Trophoblast cell (in vitro differentiated cells and primary cell): ENCODE measurements at places on chromosomes 5 and 9.

DNA sequence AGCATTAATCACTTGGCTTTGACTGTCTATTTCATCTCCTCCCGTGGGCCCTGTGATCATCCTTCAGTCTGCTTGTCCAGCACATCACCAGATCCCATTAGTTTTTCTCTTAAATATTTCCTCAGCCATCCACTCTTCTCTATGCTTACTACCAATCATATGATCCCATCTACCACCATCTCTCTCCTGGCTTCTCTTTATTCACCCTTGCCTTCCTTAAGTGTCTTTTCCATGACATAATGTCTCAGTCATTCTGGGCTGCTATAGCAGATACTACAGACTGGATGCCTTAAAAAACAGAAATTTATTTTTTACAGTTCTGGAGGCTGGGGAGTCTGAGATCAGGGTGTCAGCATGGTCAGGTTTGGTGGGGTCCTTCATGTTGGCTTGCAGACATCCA is 208.4 kb upstream of the PPP1R2B start:
- peak; percentile 2 for DNase-seq

GRCh38 chr9:114688379-114688778 is 6.4 kb upstream of the TEX48 start:
- no peak for DNase-seq

DNA sequence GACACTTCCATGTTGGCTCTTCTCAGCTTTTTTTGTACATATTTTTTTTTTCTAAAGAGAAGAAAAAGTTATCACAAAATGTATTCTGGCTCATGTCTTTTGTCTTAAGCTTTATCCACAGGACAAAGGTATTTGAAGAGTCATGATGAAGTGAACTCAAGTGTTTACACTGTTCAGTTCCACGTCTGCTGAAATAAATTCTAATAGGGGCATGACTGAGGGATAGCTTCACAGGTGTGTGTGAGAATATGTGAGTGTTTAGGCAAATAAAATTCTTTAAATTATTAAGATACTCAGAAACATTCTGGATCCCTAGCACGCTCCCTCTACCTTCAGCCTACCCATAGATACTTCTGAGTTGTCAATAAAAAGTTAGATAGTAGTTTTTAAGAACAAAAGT is 59.8 kb downstream of the BAAT start:
- DNase-seq: no peak

DNA sequence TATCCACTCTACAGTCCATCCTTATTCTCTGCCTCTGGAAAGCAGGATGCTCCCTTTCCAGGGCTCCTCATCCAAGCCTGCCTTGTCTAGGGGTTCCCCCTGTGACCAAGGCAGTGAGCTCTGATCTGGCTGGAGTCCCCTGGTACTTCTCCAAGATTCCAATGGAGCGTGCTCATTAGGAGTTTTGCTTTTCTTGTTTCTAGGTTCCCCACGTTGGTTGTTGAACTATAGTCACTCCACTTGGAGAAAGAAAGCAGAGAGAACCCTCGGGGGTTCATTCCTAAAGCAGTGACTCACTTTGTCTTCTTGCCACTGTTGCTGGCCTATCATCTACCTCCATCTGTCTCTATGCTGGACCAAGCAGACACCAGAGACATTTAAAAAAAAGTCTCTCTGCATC is 192.6 kb downstream of the TLE4 start:
- DNase-seq: peak; percentile 73

GRCh38 chr5:149778303-149779123 is 48.4 kb downstream of the PPARGC1B start:
- DNase-seq: no peak

DNA sequence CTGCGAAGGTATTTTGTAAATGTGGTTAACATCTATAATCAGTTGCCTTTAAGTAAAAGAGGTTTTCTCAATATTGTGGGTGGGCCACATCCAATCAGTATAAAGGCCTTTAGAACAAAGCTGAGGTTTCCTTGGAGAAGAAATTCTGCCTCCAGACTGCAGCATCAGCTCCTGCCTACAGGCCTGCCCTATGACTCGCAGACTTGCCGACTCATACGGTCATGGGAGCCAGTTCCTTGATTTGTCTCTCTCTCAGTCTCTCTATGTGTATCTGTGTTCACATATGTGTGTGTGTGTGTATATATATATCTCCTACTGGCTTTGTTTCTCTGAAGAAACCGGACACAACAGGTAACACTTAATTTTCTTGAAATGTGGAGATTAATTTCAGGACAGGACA is 45.3 kb downstream of the SLC36A1 start:
- DNase-seq: no peak

DNA sequence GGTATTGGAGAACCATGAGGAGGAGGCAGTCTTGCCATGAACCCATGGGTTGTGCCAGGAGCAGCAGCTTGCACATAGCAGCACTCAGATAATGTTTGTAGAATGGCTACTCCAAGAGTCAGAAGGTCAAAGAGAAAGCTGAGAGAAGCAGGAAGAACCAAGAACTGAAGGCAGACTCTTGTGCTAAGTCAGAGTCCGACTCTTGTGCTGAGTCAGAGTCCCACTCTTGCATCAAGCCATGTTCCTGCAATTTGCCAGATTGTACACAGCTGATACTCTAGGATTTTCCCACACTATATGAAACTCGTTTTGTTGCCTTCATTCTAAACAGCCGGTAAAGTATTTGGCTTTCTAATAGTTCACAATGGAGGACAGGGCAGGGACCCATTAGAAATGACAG is 26.2 kb upstream of the HSPA9 start:
- peak; percentile 16 for DNase-seq

- DNase-seq: peak; percentile 64
Observed at GRCh38 chr5:103041071-103041676, 78.8 kb downstream of the GIN1 start.

GRCh38 chr9:110700953-110701352 is 32.4 kb downstream of the MUSK start:
- DNase-seq: no peak

DNA sequence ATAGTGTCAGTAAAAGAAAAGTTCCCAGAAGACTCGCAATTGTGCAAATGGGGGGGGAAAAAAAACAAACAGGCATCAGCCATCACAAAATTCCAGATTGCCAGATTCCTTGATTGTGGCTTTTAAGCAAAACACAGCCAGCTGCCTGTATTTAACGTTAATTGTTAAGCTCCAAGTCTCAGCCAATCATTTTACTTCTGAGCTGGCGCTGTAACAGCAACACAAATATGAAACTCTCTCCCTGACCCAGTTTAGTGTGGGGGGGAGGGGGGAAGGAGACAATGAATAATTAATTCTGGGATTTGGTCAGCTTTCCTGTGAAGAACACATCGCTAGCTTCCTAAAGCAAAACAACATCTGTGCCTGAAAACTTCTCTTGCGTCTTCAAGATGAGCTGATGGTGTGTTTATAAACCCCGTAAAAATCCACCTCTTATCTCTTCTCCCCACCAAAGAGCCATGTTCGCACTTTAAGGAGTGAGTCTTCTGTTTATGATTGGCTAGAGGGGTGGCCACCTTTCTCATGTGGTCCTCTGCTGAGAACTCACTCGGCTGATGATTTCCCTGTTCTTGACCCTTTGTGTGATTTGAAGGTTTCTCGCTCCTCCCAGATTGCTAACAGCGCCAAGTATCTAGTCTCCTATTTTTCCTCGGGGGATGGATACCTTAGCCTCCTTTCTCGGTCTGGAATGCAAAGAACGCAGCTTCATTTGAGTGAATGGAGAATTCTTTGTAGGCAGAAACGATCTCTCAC is 160.2 kb upstream of the DAPK1 start:
- peak; percentile 81 for DNase-seq

DNA sequence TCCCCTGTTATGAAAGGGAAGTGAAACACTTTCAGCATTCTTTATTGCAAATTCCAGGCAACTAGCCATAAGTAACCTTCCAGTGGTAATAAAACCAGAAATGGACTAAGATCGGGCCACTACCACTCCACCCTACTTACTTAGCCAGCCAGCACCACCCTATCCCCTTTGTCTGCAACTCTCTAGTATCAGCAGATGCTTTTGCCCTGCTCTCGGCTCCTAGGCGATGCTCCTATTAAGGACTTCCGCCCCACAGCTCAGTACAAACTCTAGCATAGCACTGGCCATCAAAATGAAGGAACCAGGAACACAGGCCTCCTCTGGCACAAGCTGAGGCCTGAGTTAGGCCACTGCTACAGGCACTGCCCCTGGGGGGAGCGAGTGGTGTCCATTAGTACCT is 81.2 kb downstream of the GLDC start:
- DNase-seq: no peak

- no peak for DNase-seq
Observed at GRCh38 chr9:78443946-78444345, 147.0 kb downstream of the PSAT1 start.

DNA sequence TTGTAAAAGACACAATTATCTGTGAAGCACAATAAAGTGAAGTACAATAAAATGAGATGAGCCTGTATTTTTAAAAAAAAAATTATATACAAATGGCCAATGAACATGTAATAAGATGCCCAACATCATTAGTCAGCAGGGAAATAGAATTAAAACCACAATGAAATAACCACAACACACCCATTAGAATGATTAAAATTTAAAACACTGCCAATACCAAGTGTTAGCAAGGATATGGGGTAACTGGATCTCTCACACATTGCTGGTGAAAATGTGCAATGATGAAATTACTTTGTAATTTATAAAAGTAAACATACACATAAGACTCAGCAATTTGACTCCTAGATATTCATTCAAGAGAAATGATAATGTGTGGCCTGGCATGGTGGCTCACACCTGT is 62.8 kb downstream of the SHOC1 start:
- no peak for DNase-seq

- DNase-seq: peak; percentile 87
Observed at GRCh38 chr9:108444400-108445358, 411.1 kb downstream of the ACTL7B start.

- DNase-seq: no peak
Observed at GRCh38 chr5:162174358-162174974, 106.9 kb downstream of the GABRG2 start.

DNA sequence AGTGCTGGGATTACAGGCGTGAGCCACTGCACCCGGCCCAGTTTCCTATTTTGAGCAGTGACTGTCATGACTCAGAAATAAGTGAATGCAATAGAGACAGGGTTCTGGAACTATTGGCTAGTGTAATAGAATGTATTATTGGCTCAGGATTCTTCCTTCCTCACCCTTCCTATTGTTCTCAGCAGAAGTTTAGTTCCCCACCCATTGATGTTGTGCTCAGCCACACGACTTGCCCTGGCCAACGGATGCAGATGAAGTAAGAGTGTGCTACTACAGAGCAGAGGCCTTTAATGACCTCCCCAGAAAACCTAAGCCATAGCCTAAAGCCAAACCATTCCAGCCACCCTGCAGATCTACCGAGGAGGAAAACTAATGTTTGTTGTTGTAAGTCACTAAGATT is 287.9 kb downstream of the AGTPBP1 start:
- peak; percentile 4 for DNase-seq

GRCh38 chr5:157864067-157864466 is 5.1 kb upstream of the CLINT1 start:
- DNase-seq: no peak

DNA sequence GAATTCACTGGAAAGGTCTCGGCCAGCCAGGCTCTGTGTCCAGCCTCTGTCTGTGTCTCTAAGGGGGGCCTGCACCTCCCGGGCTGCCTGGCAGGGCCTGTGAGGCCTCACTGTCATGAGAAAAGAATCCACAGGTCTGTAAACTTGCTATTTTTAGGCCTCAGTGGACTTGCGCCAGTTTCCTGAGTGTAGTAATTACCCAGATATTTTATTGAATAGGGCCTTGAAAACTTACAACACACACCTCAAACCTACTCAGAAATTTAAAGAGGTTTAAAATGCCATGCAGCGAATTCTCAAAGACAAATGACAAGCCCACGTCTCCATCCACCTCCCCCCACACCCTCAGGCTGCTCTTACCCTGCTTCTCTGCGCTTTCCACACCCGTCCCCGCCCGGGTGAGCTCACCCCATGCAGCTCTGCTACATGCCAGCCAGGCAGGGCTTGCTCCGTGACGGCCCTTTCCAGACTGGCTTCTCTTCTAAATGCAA is 8.8 kb upstream of the TENT4A start:
- no peak for DNase-seq

DNA sequence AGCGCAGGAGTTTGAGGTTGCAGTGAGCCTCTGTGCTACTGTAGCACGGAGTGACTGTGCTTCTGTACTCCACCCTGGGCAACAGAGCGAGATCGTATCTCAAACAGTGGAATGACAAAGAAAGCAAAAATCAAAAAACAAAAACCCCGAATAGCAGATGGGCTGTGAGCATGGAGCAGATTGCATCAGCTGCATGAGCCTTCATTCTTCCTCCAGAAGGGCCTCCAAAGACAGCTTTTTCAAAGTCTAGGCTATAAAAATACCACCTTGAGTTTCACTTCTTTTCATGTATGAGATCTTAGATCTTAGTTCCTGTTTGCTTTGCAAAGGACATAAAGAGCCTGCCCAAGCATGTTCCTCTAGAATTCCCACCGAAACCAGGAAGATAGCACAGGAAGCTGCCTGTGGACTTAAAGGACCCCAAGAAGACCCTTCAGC is 15.0 kb upstream of the HSPB3 start:
- DNase-seq: peak; percentile 75

- no peak for DNase-seq
Observed at GRCh38 chr5:148684528-148684927, 30.2 kb upstream of the HTR4 start.

- no peak for DNase-seq
Observed at GRCh38 chr5:16617274-16617968, 624 bp upstream of the RETREG1 start.

- DNase-seq: peak; percentile 37
Observed at GRCh38 chr9:89794918-89795317, 190.1 kb downstream of the GADD45G start.

DNA sequence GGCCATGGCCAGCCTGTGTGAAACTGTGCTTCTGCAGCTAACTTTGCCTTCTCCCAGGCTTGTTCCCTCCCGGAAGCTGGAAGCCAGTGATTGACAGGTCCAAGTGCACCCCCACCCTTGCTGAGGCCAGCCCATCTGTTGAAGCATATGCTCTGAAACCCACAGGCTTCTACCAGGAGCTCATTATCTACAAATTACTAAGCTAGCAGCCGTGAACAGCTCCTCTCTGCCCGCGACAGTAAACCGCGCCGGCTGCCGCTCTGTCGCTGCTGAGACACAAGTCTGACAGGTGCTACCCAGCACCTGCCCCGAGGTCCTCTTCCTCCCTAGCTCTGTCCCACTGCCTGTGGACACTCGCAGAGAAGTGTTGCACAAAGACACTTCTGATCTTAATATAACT is 490.9 kb downstream of the GADD45G start:
- DNase-seq: no peak

GRCh38 chr9:114369216-114370130 is 18.3 kb downstream of the AKNA start:
- no peak for DNase-seq

- no peak for DNase-seq
Observed at GRCh38 chr5:4419281-4419680, 720.8 kb upstream of the ADAMTS16 start.

GRCh38 chr5:73499187-73499586 is 945 bp downstream of the BTF3 start:
- DNase-seq: no peak

DNA sequence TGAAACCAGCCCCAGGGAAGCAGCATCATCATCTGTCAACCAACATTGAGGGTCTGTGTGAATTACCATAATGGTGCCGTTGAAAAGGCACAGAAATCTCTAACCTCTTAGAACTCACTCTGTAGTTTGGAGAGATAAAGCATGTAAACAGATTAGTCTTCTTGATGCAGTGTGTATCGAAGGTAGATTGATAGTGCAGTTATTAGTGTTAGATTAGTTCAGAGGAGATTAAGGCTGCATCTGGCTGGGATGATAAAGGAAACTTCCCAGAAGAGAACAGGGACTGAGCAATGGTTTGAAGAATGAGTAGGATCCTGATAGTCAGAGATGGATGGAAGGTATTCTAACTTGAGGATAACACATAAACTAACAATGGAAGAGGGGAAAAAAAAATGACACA is 651.5 kb downstream of the TLE1 start:
- DNase-seq: no peak

GRCh38 chr5:107542831-107543231 is 127.9 kb downstream of the EFNA5 start:
- peak; percentile 49 for DNase-seq
